ENCODE measurements at places on chromosomes 5 and 9.

- no peak for DNase-seq
Observed at GRCh38 chr9:38371495-38371894, 21.0 kb upstream of the ALDH1B1 start.

GRCh38 chr9:112332214-112332613 lies 1.2 kb downstream of the PTBP3 start:
- DNase-seq: peak; percentile 9

DNA sequence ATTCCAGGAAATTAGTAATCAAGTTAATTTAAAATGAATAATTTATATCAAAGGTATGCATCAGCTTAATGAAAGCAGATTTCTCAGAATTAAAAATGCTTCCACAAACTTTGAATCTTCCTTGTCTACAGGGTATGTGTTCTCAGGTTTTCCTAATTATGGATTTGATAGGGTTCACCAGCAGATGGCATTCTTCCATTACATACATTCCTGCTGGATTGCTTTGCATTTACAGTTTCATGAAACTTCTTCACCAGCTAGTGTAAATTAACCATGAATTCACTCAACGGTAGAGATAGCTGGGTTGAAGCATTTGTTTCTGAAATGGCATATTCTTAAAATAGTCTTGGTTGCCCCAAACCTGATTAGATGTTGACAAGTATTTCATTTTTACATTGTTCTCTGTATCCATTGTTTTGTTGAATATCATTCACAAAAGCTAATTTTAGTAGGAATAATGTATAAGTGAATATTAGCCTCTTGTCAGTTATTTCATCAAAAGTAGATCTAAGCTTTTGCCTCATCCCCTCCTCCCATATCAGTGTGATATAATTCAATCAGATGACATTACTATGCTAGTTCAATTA lies 68.7 kb upstream of the WDR41 start:
- DNase-seq: peak; percentile 41

GRCh38 chr9:36964791-36965190 lies 69.3 kb downstream of the PAX5 start:
- no peak for DNase-seq

DNA sequence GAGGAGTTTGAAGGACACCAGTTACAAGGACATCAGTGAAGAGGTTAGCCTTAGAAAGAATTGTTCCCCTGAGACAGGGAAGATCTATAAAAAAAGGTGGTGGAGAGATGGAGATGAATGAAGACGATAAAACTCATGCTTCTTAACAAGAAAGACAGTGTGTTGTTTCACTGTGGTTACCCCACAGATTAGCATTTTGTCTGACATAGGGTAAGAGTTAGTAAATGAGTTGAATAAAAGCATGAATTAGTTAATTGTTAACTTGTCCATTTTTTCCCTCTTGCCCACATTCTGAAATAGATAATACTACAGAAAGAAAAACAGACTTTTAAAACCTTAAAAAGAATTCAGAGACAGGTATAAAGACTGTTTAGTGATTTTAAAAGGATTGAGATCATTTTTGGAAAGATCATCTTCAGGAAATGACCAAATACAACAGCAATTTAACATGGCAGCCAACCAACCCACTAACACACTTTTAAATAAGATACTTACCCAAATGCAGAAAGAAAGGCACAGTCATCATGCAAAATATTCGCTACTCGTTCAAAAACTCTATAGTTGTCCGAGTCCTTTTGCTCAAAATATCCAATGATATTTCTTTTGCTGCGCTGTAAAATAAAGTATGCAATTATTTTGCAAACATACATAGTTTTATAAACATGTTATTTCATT lies 78.5 kb downstream of the ERP44 start:
- peak; percentile 41 for DNase-seq

DNA sequence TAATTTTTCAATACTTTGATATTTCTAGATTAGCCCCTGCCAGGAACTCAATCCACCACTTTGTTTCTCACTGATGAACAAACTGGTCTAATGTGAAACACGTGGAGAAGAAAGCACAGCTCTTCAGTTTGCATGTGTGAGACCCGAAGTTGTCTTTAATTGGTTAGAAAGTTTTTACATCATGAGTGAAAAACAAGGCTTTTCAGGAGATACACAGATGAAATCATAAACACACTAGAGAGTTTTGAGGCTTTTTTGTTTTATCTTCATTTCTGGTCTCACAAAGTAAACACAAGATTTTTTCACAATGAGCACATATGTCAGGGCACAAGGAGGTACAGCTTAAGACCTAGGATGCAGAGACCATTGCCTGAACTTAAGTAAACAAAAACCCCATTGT lies 84.5 kb upstream of the MOCS2 start:
- DNase-seq: peak; percentile 42

GRCh38 chr5:142847898-142848790 lies 78.0 kb downstream of the ARHGAP26 start:
- peak; percentile 48 for DNase-seq

GRCh38 chr9:23769307-23769935 lies 56.6 kb downstream of the ELAVL2 start:
- DNase-seq: peak; percentile 84

DNA sequence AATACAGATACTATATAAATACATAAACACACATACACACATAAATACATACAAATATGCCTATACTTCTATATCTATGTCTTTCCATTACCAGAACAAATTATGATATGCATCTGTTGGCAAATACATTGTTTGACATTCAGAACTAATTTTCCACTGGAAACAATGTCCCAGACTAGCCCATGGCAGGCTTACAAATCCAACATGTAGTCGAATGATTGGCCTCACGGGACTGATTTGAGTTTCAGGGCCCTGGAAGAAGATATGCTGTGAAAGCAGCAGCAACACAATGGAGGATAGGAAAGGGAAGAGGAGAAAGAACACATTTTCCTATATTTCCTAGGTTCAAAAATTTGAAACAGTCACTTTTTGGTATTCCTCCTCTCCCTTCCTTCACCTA lies 881.1 kb upstream of the DMAC1 start:
- DNase-seq: no peak

- no peak for DNase-seq
Observed at GRCh38 chr5:124908581-124909451, 162.4 kb upstream of the ZNF608 start.

GRCh38 chr5:133919148-133920136 lies 49.0 kb downstream of the C5orf15 start:
- no peak for DNase-seq

GRCh38 chr9:115880221-115880885 lies 273.2 kb upstream of the PAPPA start:
- DNase-seq: no peak

- no peak for DNase-seq
Observed at GRCh38 chr5:175317872-175318271, 126.1 kb downstream of the DRD1 start.

DNA sequence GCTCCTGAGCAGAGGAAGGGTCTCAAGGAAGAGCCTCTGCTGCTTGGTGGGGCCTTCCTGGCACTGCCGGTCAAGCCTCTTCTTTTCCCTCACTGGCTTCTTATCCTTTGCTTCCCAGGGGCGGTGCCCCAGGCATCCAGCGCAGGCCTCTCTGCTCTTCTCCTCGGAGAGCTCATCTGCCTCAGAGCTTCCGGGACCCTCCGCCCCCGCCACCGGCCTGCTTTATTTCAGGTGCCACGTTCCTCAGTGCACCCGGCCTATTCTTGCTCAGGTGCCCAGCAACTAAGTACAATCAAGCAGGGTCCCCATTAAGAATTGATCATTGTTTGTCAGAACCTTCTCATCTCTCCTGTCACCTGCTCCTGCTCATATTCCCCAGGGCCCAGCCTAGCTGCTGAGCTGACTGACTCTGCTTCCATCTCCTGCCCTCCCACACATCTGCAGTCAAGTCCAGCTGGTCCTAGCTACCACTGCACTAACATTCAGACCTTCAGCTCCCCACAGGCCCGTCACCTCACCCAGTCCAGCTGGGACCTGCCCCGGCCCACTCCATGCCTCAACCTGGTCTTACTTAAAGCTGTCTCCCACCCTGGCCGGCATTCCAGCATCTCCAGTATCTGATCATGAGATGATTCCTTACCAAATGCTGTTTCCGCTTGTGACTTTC lies 114.3 kb upstream of the BOD1 start:
- no peak for DNase-seq

DNA sequence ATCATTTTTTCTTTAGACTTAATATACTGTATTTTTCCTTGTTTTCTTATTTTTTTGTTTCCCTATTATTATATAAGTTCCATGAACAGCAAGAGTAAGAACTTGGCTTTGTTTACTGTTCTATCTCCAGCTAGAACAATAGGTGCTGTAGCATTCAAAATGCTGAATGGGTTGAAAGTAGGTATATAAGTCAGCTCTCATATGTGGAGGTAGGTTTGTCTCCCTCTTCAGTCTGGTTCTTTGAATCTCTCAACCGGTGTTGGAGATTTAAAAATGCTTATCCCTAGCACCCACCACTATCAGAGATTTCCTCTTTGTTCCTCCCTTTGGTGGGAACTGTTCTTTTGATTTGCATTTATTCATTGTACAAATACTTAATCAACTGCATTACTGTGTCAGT lies 87.5 kb upstream of the FSD1L start:
- DNase-seq: no peak

- DNase-seq: no peak
Observed at GRCh38 chr5:40141896-40142295, 537.8 kb upstream of the PTGER4 start.

DNA sequence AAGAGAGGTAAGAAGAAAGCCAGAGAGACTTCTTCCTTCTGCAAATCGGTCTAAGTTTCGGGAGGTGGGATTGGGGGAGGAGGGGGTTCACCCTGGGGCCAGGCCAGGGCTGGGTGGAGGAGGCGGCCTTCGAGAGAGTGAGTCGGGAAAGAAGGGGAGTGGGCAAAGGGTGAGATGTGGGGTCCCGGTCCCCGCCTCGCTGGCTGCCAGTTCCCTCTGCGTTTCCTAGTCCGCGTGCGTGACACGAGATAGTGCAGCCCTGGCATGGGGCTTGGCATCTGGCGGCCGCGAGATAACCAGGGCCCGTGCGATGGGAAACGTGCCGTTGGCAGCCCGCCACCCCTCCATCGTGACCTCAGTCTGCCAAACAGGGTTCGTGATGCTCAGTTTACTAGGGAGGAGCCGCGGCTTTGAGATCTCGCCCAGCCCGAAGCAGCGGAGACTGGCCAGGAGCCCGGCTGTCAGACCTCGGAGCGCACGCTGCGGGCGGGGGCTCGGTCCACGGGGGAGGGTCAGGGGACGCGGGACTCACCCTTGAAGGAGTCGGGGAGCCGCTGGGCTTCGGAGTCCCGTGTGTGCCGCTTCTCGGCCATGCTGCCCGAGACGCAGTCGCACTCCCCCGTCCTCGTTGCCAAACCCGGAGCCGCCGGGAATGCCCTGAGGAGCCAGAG lies at the start of gene STOM:
Gene STOM (minus strand): TSS at position 656 of the 671 bp plus-strand sequence. CDS start 63 bp downstream, at position 593.
- peak; percentile 90 for DNase-seq

DNA sequence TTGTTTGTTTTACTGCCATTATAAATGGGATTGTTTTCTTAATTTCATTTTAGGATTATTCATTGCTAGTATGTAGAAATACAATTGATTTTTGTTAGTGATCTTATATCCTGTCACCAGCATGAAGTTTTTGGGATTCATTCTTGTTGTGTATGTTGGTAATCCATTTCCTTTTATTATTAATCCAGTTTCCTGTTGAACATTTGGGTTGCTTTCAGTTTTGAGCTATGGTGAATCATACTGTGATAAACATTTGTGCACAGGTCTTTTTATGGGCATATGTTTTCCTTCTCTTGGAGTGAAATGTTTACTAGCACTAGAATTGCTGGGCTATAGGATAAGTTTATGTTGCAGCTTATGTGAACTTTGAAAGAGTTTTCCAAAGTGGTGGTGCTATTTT lies 69.6 kb downstream of the MAN2A1 start:
- DNase-seq: peak; percentile 51

DNA sequence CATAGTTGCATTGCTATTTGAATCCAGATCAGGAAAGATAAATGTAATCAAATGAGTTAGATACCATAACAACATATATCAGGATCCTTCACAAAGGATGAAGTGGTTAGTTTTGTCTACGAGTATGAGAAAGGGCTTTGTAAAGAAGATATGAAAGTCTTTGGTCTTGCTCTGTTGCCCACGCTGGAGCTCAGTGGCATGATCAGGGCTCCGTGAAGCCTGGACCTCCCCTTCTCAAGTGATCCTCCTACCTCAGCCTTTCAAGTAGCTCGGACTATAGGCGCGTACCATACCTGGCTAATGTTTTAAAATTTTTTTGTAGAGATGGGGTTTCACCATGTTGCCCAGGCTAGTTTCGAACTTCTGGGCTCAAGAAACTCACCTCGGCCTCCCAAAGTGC lies 1.8 kb downstream of the SMC5 start:
- no peak for DNase-seq

DNA sequence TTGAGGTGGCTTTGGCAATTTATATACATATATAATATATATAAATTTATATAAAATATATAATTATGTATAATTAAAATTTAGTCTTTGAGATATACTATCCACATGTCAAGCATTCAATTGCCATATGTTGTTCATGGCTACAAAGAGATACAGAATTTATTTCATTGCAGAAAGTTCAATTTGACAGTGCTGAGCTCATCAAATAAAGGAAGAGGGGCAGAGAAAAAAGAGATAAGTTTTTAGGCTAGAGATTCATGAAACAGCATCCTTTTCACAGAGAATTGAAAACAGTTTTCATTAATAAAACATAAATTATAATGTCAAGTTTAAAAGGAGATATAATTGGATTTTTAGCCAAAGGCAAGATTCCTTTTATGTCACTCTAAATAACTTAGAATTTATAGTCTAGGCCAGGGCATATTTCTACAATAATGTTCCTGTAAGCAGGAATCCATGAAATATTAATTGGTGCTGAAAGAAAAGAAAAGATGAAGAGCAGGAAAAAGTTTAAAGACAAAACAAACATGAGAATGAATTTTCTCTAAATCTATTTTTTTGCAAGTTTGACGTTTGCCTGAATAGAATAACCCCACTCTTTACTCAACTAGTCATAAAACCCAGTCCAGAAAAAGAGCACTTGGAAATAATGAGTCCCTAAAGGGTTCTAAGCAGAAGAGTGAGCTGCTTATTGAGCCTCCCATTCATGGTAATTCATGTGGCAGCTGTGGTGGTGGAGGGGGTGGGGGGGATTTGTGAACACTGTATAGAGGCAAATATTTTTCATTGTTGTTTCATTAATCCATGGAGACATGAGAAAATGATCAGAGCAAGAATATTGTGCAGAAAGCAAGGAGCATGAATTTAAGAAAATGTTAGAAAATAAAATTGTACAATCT lies 1279.5 kb downstream of the CDH12 start:
- no peak for DNase-seq

- peak; percentile 10 for DNase-seq
Observed at GRCh38 chr9:13083963-13084528, 195.4 kb downstream of the MPDZ start.

- DNase-seq: peak; percentile 23
Observed at GRCh38 chr5:60856066-60856465, 12.0 kb upstream of the ELOVL7 start.

- no peak for DNase-seq
Observed at GRCh38 chr5:143418140-143418866, 14.8 kb upstream of the NR3C1 start.

DNA sequence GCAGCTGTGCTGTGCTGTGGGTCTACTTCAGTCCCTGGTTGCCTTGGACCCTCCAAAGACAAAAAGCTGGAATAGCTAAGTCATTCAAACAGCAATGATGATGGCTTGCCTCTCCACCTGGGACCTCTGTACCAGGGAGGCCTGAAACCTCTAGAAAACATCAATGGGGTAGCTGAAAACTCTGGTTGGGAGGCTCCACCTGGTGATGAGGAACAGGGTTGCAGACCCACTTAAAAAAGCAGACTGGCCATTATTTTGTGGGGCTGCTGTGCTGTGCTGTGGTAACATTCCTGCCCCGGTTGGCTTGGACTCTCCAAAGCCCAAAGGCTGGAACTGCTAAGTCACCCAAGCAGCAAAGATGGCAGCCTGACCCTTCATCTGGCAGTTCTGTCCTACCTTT lies 839.3 kb upstream of the ARRDC3 start:
- DNase-seq: no peak

Data from EL (cell line).